ENCODE measurements at places on chromosomes 4 and X.

GRCh38 chr4:184849185-184849584 is 23.4 kb upstream of the ACSL1 start:
- DNase-seq = no peak

- DNase-seq = no peak
These were observed 133.3 kb downstream of the GATB start for GRCh38 chr4:151627491-151627890.

GRCh38 chr4:80489798-80490197 is 154.3 kb downstream of the CFAP299 start:
- no peak for DNase-seq

GRCh38 chr4:185950891-185951290 is 118.1 kb upstream of the TLR3 start:
- DNase-seq = peak; percentile 22

DNA sequence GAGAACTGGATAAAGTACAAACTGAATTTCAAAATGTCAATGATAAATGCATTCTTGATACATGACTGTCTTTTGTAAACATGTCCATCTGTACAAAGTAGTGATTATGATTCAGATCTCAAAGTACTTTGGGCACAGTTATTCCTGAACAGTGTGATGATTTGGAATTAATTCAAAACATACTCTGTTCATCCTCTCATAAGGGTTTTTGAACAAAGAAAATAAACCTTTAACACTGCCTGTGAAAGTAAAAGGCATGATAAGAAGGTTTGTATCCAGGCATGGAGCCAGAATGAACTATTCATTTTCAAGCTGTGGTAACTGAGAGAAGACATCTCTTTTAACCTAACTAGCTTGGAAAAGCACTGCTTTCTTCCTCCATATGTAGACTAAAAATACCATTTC is 883 bp upstream of the KLHL4 start:
- DNase-seq = peak; percentile 83

DNA sequence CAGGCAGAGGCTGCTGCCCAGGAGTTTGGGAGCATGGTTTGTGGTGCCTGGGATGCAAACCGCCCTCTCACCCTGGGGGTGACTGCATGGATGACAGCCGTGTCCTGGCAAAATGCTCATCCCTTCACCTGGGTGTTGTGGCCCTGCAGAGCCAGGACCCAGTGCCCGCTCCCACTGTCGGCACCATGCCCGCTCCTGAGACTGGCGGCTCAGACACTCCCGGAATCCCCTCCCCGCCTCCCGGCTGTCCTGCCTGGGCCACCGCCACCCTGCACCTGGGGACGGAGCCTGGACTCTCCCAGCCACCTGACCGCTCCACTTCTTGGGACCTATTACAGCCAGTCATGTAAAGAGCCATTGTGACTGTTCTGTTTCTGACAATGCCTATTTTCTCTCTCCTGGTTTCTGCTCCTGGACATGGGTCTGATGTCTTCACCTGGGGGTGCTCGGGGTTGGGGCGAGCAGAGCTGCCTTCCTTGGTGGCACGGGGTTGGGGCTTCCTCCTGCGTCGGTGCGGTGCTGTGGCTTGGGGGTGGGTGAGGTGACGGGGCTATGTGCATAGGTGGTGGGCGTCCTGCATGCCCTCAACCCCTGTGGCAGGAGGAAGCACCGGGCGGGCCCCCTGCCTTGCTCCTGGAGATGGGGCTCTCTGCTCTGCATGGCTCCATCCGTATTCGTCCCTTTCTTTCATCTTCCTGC is 30.9 kb downstream of the LRPAP1 start:
- no peak for DNase-seq

DNA sequence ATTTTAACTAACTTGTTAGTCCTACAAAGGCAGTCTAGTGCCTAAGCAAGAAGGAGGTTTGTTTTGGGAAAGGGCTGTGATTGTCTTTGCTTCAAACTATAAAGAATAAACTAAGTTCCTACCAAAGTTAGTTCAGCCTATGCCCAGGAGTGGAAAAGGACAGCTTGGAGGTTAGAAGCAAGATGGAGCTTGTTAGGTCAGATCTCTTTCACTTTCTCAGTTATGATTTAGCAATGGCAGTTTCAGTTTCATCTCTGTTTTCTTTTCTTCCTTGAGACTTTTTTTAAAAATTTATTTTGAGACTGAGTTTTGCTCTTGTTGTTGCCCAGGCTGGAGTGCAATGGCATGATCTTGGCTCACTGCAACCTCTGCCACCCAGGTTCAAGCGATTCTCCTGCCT is 82.9 kb upstream of the NLGN4X start:
- no peak for DNase-seq
